ENCODE measurements at places on chromosomes 7 and 10.

DNA sequence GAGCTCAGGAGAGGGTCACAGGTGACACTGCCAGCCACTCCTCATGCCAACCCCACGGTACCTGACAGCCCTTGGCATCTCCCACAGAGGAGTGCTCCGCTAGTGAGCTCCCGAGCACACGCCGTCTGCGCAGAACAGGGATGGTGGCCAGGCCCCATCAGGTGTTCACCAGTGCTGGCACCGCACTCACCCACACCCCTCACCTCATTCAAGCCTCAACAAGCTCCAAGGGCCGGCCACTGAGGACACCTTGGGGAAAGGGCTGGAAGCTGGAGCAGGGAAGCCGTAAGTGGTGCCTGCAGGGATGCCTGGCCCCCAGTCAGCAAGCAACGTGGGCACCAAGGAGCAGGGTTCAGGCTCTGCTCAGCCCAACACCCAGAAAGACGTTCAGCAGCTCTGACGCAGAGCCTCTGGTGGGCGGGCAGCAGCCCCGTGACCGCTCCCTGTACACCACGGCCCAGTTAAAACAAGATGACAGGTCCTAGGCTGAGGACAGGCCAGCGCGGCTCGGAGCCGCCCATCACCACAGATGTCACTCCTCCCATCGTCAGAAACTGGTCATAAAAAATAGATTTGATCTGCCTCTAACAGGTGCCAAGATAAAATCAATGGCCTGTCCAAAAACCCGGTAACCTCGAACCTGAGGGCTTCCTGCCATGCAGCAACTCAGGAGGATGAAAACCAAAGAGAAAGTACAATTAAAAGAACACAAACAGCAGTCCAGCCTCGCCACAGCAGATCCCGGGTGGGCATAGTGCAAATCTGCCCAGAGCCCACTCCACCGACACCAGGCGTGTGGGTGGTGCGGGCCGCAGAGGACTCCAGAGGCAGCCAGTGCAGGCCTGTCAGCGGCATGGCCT is 275.9 kb downstream of the MAD1L1 start:
- DNase-seq, result no peak

DNA sequence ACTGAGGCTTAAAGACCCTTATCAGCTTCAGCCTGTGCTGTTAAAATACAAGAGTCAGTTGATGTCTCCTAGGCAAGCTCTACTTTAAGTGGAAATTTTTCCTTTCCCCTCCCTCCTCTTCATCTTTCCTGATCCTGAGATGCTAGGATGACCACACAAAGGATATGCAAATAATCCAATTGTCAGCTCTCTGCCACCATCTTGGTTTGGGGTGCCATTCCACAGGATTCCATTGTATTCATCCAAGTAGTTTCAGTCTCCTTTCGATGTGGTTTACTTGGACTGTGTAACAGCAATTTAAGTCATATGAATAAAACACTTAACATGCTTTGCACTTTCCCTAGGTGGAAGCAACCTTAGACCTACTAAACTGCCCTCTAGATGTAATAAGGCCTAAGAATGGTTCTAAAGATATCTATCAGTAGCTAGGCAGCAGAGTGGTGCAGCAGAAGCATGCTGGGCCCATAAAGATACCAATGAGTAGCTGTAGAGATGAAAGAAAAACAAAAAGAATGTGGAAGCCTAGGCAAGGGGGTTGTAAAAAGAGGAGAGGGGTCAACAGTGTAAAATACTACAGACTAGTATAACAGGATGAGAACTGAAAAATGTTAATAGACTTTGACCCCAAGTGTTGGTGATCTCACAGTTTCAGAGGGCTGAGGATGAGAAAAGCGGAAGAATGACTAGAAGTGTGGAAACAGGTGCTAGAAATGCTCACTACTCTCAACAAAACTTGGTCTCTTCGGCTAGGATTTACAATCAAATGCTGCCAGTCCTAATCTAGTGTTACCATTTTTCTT is 2.4 kb upstream of the CFAP69 start:
- no peak for DNase-seq

DNA sequence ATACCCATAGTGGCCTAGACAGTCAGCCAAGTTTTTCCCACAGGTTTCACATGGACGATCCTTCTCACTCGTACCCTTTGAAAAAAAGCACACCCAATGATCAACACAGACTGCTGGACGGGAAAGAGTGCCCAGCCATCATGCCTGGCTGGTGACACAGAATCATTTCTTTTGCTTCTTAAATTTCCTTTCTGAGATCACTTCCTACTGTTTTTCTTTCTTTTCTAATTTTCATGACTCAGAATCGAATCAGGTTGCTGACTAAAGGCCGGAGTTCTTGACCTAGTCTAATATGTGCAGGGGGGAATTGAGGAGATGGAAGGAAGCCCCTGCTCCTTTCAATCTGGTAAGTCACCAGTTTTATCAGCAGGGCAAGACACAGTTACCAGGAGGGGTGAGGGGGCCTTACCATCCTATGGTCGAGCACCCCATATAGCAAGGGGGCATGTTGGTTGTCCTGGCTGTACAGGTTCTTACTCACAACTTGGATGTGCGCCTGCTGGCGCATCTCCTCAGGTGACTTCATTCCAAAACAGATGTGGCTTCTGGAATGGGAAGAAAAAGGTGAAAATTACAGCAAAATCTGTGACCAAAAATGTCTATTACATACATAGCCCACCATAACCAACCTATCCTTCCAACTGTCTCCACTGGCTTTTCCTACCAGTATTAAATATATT is 3.5 kb downstream of the POLR3A start:
- DNase-seq, result no peak

- DNase-seq, result no peak
These were observed 8.4 kb upstream of the RBM28 start for GRCh38 chr7:128352153-128352537.

- DNase-seq, result no peak
These were observed 15.6 kb upstream of the SH3PXD2A start for GRCh38 chr10:103871006-103871405.
